ENCODE measurements at places on chromosomes 13 and 19. TPM values are rescaled to one million over a fixed set of nuclear protein-coding genes. Genes with fewer than 3 reads are reported as not detected.

DNA sequence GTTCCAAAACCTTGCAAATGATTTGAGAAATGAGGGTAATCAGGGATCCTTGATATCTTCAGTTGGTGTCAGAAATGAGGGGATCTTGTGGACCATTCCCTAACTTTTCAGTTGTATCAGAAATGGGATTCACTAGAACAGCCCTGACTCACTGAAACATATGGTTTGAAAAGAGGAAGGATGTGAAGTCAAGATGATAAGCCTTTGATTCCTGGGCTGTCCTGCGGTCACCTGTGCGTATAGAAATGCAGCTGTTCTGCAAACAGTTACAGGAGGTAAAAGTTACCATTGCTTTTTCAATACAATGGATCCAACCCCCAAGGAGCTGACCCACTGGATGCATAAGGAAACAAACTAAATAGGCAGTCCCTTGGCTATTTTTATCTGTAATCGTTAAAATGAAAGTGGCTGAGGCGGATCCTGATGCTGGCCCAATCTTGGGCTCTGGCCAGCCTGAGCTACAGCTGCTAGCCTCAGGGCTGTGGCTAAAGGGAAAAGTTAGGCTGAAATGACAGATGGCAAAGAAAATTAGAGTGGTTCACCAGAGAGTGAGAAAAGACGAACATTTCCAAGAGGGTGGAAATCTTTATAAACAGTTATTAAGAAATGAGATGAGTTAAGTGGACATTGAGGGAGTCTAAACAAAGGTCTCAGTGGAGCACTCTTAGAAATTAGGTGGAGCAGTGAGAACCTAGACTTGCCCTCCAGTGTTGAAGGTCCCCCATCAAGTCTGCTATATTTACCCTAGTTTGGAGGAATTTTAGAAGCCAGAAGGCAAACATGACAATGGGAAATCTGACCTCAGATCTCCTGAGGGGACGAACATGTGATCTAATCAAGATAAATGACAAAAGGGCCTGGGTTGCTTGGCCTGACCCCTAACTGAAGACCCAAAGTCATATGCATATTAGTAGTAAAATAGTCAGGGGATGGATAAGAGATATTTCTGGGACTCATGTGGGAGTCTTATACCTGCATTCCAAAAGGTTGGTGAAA is 7.6 kb downstream of the SIGLECL1 start:
- H3K4me1 ChIP-seq, result no peaks in the 10 kb centered on the region
- no peak overlapping the region for H3K4me3 ChIP-seq
- DNase-seq, result no peak
- no peaks in the 10 kb centered on the region for H3K36me3 ChIP-seq
- H3K27me3 ChIP-seq, result no peaks in the 10 kb centered on the region

GRCh38 chr13:92901739-92902138 is 324.9 kb upstream of the GPC6 start:
- no peaks in the 10 kb centered on the region for H3K27me3 ChIP-seq
- no peak overlapping the region for H3K27ac ChIP-seq
- H3K36me3 ChIP-seq, result no peaks in the 10 kb centered on the region
- DNase-seq, result no peak
- no peak overlapping the region for H3K4me3 ChIP-seq

ZNF888 gene
- 4.9 TPM for total RNA-seq

DNA sequence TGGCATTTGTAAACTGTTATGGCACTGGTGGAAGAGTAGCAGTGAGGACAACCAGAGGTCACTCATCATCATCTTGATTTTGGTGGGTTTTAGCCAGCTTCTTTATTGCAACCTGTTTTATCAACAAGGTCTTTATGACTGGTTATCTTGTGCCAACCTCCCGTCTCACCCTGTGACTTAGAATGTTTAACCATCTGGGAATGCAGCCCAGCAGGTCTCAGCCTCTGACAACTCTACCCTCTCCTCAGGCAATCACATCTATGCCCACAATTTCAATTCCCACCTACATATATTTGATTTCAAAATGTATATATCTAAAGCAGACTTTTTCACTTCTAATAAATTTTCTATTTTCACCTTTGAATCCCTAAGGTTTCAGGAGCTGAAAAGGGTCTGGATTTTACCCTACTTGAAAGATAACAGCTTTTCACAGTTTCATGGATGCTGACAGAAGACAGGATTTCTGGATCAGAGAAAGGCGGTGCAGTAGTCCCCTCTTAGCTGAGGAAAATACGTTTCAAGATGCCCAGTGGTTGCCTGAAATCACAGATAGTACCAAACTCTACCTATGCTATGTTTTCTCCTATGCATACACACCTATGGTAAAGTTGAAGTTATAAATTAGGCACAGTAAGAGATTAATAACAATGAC is 1171.8 kb downstream of the DIAPH3 start:
- no peak for DNase-seq
- H3K4me3 ChIP-seq, result no peak overlapping the region
- H3K27ac ChIP-seq, result no peak overlapping the region
- no peaks in the 10 kb centered on the region for H3K36me3 ChIP-seq
- H3K27me3 ChIP-seq, result no peaks in the 10 kb centered on the region

Measured in Peyer's patch (tissue), 4 donors.